ENCODE measurements at places on chromosomes 5 and 9.

DNA sequence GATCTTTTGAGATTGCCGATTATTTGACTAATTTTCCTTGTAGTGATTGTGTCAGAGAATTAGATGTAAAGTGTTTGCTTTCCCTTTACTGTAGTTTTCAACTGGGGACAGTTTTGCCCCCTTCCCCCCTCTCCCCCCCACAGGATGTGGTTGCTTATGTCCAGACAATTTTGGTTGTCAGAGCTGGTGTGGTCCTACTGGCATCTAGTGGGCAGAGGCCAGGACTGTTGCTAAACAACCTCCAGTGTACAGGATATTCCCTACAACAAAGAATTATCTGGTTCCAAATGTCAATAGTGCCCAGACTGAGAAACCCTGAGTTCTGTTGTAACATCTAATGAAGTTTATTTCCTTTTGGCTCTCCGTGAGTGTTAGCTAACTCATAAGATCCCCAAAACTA, 20.0 kb downstream of the TMEFF1 start:
- DNase-seq: no peak

DNA sequence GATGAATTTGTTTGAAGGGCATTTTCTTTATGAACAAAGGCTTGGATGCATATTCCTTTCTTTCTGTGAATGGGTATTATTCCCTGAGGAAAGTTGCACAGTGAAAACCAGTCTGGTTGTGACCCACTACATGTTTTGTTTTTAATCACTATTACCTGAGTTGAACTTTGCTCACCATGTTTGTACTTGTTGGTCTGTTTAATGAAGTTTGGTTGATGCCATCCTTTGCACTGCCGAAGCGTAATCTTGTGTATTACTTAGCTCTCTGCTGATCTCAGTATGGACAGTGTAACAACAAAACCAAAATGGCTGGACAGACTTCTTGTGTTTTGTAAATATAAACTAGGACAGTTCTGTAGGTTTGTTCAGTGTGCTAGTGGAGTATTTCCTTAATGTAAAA, 38.1 kb downstream of the UGCG start:
- no peak for DNase-seq

DNA sequence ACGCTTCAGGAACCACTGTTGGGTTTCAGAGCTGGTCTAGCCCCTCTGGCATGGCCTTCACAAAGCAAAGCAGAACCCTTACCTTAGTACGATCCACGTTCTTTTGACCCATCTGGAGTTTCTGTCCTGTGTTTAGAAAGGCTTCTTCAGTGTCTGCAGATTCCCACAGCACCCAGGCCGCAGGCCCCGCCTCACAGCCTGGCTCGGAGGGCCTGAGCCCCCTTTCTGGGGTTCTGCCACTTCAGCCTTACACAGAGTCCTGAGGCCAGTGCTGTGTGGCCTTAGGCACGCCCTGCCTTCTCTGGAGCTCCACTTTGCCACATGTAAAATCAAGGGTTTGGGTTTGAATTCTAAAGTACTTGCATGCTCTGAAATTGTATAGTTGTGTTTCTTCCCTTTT, 31.6 kb upstream of the PRDM12 start:
- no peak for DNase-seq

GRCh38 chr9:116933251-116933650, 246.1 kb downstream of the TRIM32 start:
- no peak for DNase-seq

- DNase-seq: no peak
Observed at GRCh38 chr5:67802766-67803165, 412.8 kb upstream of the PIK3R1 start.

DNA sequence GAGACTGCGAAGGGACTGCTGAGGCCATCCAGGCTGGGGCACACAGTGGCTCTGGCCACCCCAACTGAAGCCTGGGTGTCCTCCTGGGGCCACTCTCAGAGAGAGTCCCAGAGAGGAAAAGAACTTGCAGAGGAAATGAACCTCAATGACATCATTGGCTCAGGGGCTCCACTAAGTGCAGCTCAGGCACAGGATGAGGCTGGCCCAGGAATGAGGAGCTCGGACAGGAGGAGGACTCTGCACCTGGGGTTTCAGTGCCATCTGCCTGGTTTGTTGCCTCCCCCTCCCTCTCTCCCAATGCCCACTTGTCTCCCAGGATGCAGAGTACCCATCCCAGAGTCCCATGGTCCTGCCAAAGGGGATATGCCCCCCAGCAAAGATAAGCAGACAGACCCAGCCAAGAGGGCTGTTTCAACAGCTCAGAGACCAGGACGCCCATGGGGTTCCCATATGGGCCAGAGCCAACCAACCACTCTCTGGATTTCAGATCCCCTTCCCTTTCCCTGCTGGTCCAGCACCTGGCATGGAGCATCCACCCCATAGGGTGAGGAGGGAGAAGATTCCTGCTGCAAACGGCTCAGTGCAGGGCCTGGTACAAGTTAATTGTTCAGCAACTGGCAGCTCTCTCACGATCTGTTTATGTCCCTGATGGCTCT, 26.9 kb upstream of the OLFM1 start:
- DNase-seq: no peak

DNA sequence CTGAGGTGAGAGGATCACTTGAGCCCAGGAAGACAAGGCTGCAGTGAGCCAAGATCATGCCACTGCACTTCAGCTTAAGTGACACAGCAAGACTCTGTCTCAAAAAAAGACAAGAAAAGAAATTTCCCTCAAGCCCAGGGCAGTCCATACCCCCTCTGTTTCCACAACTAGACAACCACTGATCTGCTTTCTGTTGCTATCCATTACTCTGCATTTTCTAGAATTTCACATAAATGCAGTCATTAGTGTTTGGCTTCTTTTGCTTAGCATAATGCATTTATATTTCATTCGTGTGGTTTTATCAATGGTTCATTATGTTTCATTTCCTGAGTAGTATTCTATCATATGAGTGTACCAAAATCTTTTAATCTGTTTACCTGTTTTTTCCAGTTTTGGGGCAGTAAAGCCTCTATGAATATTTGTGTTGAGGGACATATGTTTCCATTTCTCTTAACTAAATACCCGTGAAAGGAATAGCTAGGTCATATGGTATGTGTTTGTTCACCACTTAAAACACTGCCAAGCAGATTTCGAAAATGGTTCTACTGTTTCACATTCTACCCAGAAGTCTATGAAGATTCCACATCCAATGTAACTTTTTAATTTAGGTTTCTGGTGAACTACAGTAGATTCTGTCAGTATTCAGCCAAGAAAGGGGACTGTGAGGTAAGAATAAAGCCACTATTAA, 271.8 kb downstream of the ZNF608 start:
- DNase-seq: no peak

All from ovary (tissue), 10 donors.